ENCODE measurements at places on chromosomes 4 and X. TPM values are rescaled to one million over a fixed set of nuclear protein-coding genes. Genes with fewer than 3 reads are reported as not detected.

The EXOC1 gene
- total RNA-seq = 20.5 TPM

- no peak for DNase-seq
These were observed 180.4 kb downstream of the SLIT2 start for GRCh38 chr4:20432088-20432487.

DNA sequence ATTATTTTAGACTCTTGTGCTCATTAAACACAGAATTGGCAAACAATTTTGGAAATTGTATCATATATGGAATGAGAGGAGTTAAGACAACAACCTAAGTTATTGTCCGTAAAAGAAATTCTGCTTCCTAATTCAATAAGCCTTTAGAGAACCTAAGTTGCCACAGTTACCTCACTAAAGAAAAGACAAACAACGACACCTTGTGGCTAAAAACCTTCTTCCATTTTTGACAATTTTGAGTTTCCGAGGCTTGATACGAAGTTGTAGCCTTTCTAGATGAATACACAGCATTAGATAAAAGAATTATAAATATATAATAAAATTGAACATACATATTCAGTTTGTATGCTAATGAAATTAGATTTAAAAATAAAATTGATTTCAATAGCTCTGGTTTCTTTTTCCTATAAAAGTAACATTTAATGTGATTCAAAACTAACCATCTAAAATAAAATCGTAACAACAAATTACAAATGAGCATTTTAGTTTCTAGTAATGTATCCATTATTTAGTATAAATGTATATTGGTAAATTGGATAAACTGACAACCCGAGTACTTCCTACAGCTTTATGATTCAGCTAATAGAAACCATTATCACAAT is 275.1 kb downstream of the GPM6A start:
- DNase-seq = no peak

The FIP1L1 gene
- 67.3 TPM for total RNA-seq

DNA sequence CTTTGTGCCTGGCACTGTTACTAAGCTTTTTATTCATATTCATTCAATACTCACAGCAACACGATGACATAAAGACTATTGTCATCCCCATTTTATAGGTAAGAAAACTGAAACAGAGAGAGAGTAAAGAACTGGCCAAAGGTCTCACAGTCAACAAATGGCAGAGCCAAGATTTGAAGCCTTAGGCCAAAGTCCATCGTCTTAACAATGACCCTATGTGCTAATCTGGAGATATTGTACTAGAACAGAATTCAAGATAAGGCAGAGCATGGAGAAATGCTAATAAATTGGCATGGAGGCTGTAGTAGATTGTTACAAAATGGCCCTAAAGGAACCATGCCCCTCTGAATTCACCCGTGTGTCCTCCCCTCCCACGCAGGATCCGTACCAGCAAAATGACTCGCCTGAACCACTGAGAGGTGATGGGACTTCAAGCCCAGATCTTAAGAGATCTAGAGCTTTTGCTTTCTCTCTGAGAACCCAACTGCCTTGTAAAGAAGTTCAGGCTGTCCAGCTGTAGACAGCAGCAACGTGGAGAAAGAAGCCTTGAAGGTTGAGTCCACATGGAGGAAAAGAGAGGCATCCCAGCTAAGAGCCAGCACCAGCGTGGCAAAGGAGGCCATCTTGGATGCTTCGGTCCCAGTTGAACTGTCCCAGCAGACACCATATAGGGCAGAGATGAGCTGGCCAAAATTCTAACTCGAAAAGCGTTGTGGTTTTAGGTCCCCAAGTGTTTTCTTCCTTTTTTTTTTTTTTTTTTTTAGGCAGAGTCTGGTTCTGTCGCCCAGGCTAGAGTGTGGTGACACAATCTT is 52.8 kb upstream of the RBM47 start:
- DNase-seq = peak; percentile 59

- peak; percentile 26 for DNase-seq
These were observed 19.9 kb downstream of the COPS4 start for GRCh38 chr4:83054928-83055327.

GRCh38 chr4:155667568-155668511 is 1.2 kb downstream of the GUCY1A1 start:
- peak; percentile 19 for DNase-seq

- DNase-seq = peak; percentile 49
These were observed 32.0 kb downstream of the DAPP1 start for GRCh38 chr4:99848591-99849001.

GRCh38 chr4:75434105-75434504 is 80.1 kb downstream of the RCHY1 start:
- DNase-seq = no peak

GRCh38 chr4:3293401-3294391 is 875 bp downstream of the RGS12 start:
- no peak for DNase-seq

The FAM47E gene
- not detected for total RNA-seq

The MXRA5 gene
- total RNA-seq = not detected

GRCh38 chr4:81350040-81350439 is 121.7 kb downstream of the RASGEF1B start:
- DNase-seq = no peak

DNA sequence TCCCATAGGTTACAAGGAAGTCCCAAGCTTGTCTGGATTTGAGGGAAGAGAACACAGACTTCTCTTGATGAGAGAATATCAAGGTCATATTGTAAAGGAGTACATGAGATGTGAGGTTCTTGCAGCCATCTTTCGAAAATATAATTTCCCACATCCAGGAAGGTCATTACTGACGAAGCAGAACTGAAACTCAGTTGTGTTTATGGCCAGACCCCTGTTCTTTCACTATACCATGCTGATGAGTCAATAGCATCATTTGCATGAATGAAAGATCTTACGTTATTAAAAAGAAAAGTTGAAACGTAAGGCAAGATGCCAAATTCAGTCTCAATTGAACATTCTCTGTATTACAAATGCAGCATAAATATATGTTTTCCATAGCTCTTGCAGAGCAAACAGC is 14.2 kb upstream of the CCDC149 start:
- no peak for DNase-seq

- no peak for DNase-seq
These were observed 239.1 kb upstream of the DKK2 start for GRCh38 chr4:107275225-107275624.

The MAGEA12 gene
- not detected for total RNA-seq

DNA sequence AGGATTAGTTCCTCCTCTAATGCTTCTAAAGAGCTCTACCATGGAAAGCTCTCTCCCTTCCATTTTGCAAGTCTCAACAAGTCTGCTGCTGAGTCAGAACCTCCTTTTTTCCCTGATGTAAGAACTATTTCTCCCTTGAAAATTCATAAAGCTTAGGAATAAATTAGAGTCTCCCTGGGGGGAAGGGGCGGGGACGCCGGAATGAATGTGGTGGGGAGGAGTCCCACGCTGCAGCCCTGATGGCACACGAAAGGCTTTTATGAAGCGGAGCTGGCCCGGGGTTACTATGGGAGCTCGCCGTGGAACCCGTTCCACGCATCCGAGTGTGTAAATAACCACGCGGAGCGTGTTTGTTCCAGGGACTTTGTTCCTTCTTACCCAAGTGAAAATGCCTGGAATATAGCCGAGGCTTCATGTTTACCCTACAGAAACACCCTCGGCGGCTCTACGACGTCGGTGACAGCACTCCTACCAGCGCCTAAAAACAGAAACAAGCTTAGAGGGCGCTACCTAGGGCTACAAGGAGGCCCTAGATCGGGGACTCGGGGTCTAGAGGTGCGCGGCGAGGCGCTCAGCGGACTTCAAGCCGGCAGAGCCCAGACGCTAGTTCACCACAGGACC is 923 bp upstream of the CPEB2 start:
- DNase-seq = peak; percentile 69

DNA sequence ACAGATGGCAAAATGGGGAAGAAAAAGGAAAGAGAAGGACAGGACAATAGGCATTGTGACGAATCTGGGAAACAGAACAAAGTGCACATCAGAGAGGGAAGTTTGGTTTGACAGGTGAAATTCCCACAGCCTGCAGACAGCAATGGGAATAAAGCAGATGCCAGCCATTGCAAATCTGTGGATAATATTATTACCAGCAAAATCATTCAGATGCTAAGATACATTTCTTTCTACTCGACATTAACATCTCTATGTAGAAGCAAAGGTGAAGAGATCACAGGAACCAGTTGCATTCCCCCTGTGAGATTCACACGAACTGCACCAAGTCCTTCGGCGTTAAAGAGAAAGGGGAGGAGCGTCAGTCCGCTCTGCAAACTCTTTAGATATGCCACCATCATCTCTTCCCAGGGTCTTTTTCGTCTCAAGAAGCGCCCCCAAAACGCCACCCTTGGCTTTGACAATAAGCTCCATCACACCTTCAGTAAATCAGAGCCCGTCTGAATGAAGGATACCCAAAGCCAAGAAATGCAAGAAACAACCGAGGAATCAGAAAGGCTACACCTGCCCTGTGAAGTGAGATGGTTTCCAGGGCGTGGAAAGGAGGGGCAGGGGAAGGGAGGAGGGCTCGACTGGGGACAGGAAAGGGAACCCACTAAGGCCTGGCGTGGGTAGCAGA is 1.9 kb downstream of the NEUROG2 start:
- DNase-seq = peak; percentile 14

GRCh38 chr4:99657798-99658197 is at the start of gene C4orf54:
C4orf54 (minus strand) TSS chr4:99657828; CDS start chr4:99654648, 3,180 bp downstream.
- DNase-seq = no peak

DNA sequence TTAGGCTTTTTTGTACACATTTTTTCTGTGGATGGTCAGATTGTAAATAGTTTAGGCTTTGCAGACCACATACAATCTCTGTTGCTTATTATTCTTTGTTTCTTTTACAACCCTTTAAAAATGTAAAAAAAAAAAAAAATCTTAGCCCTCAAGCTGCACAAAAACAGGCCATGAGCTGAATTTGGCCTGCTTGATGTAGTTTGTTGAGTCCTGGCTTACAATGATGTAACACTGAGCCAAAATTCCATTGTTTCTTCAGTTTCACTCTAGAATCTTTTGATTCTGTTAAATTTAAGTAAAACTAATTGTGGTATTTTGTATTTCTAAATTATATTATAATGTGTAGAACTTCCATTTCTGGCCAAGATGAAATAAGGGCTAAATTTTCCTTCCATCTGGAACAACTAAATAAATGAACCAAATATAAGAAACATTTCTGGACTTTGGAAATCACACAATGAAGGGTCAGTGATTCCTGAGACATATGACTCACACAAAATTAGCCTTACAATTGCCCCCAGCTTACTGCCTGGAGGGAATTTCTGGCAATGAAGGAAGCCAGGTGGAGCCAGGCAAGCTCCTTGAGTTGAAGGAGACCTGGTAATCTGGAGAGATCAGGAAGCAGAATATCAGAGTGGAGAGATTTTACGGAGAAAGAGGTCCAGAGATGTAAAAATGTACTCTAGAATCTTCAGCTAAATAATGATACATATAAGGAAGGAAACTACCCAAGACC is 29.8 kb downstream of the IQCM start:
- DNase-seq = no peak
